ENCODE measurements at places on chromosomes 3 and 15.

- DNase-seq, result no peak
Measured at GRCh38 chr3:23856286-23856685, 50.5 kb downstream of the UBE2E1 start.

GRCh38 chr3:77042343-77042742, 2.4 kb downstream of the ROBO2 start:
- no peak for DNase-seq

GRCh38 chr15:60340207-60340921, 57.4 kb downstream of the ANXA2 start:
- no peak for DNase-seq

- DNase-seq, result no peak
Measured at GRCh38 chr3:178137831-178138230, 398.4 kb upstream of the KCNMB2 start.

- DNase-seq, result no peak
Measured at GRCh38 chr3:194318511-194319161, 32.5 kb downstream of the CPN2 start.
